Upper lobe of left lung (tissue), 6 donors: ENCODE measurements at places on chromosomes 3 and 15. TPM values are rescaled to one million over a fixed set of nuclear protein-coding genes. Genes with fewer than 3 reads are reported as not detected.

DNA sequence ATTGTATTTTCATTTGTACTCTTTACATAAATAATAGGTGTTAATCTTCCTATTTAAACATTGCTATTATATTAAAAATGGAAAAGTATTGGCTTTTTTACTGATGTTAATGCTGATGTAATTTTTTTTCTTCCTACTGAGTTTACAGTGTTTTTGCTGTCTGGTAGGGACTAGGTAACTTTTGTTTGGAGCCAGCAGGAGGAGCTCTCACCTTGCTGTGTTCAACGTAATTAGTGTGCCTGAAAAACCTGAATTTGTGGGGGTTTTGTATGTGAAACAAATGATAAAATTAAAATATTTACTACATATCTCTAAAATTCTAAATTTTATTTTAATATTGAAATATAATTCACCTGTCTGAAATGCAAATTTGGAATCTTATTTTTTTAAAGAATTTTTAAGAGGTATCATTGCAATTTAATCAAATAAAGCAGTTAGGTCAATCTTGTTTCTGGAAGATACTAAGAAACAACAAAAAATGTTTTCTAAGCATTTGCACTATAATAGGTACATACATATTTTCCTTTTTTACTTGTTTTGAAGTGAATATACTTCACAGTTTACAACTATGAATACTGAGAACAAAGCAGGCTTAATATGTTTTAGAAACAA lies 48.8 kb downstream of the EPHA6 start:
- DNase-seq, result no peak

GRCh38 chr3:54793171-54793570 lies 134.7 kb downstream of the LRTM1 start:
- DNase-seq, result no peak

DNA sequence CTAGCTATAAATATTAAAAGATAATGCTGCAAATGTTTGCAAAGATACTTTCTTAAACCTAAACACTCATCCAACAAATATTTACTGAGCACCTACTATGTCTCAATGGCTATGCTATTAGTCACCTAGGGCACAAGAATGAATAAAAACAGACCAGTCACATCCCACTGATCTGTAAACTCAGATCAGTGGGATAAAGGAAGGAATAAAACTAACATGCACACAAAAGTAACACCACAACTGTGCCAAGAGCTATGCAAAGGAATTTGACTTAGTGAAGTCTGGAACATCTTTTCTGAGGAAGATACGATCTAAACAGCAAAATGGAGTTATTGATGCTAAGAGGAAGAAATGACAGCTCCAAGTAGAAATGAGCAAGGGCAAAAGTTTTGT lies 56.6 kb downstream of the CBLB start:
- DNase-seq, result no peak

Gene LRTM1
- total RNA-seq, result not detected

- no peak for DNase-seq
Measured at GRCh38 chr3:15181511-15181910, 24.5 kb upstream of the CAPN7 start.

Gene GYG1
- total RNA-seq, result 48.6 TPM

GRCh38 chr3:167909952-167910351 lies 174.4 kb downstream of the SERPINI1 start:
- DNase-seq, result no peak

DNA sequence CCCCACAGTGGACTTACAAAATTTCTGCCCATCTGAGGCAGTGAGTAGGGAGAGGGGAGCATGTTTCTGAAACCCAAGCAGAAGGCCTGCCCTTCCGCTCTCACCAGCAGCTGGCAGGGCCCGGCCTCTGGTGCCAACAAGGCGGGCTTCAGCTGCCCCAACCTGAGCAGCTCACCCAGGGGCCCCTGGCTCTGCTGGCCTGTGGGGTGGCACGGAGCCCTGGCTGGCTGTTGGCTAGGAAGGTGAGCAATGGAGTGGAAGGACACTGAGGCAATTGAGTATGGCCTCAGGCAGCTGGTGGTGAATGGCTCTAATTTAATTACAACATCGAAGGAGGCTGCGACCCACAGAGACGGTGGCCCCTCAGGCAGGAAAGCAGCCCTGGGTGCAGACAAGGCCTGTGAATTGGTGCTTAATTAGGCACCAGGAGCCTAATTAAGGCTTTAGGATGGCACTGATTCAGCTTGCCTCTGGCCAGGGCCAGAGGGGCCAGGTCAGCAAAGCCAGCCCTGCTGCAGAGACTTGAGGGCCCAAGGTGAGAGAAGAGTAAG lies 60.9 kb downstream of the ST8SIA2 start:
- peak; percentile 54 for DNase-seq

GRCh38 chr3:70517124-70517890 lies 204.9 kb upstream of the MDFIC2 start:
- DNase-seq, result no peak

Gene RTP1
- not detected for total RNA-seq

Gene CLDN11
- 2.1 TPM for total RNA-seq

GRCh38 chr3:71389191-71389590 lies 194.3 kb downstream of the FOXP1 start:
- DNase-seq, result no peak

GRCh38 chr3:125069452-125069851 lies 13.7 kb upstream of the HEG1 start:
- DNase-seq, result no peak

DNA sequence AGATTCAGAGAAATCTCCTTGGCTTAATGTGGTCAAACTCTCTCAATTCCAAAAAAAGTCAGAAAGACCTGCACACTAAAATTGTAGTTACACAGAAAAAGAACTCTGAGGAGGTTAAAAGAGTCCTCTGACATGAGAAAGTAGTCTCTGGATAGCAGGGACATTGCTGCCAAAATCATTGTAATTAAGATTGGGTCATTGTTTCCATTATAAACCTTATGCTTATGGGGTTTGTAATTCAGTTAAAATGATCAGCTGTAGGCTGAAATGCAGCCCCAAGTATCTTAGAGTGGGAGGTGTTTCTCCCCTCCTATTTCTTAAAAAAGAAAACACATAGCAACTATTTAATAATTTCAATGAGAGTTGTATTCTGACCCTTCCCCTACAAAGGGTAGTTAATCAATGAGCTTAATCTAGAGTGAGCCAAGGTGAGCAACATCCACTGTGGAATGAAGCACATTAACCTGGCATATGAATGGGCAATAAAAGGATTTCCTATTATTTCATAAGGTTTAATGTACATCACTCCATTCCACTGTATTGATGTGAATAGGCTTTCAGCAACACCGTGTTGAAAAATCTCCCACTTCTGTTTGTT lies 406.9 kb downstream of the TIGIT start:
- no peak for DNase-seq

Gene FOXB1
- total RNA-seq, result not detected
